Large intestine (tissue), 12 donors: ENCODE measurements at places on chromosomes 5 and 9. TPM values are rescaled to one million over a fixed set of nuclear protein-coding genes. Genes with fewer than 3 reads are reported as not detected.

HRH2 gene
- polyA plus RNA-seq = 2.1 TPM

IFNK gene
- polyA plus RNA-seq = 0.06 TPM

PCDHGC4 gene
- 1.7 TPM for polyA plus RNA-seq

ADRA1B gene
- polyA plus RNA-seq = 0.12 TPM

GABRA1 gene
- 0.61 TPM for polyA plus RNA-seq

PKD2L2 gene
- 0.15 TPM for polyA plus RNA-seq

SOHLH1 gene
- polyA plus RNA-seq = not detected

TERT gene
- polyA plus RNA-seq = 4.0 TPM

TSSK1B gene
- not detected for polyA plus RNA-seq

LCN6 gene
- polyA plus RNA-seq = 2.8 TPM

FAM163B gene
- polyA plus RNA-seq = 0.09 TPM

SPATA31D4 gene
- polyA plus RNA-seq = not detected

NUTM2F gene
- not detected for polyA plus RNA-seq

WNT8A gene
- polyA plus RNA-seq = not detected

AIF1L gene
- polyA plus RNA-seq = 7.5 TPM

BAAT gene
- polyA plus RNA-seq = 0.60 TPM

POC5 gene
- 10.5 TPM for polyA plus RNA-seq

SH2D3C gene
- polyA plus RNA-seq = 7.4 TPM

FOXD1 gene
- polyA plus RNA-seq = 0.04 TPM

GAPT gene
- polyA plus RNA-seq = 0.57 TPM

REEP5 gene
- polyA plus RNA-seq = 73.6 TPM

PDE8B gene
- polyA plus RNA-seq = 4.0 TPM

PCDHB14 gene
- 2.7 TPM for polyA plus RNA-seq

FUT7 gene
- 0.69 TPM for polyA plus RNA-seq

NMUR2 gene
- polyA plus RNA-seq = 0.75 TPM

FAM81B gene
- polyA plus RNA-seq = 0.39 TPM

JAK2 gene
- 12.9 TPM for polyA plus RNA-seq

ARSI gene
- polyA plus RNA-seq = 2.2 TPM

UQCRQ gene
- 258 TPM for polyA plus RNA-seq

SPEF2 gene
- 17.3 TPM for polyA plus RNA-seq

NME5 gene
- polyA plus RNA-seq = 2.8 TPM

SEMA6A gene
- polyA plus RNA-seq = 55.9 TPM

ARSB gene
- polyA plus RNA-seq = 17.9 TPM

CNTLN gene
- polyA plus RNA-seq = 4.5 TPM

ANKRD31 gene
- 0.21 TPM for polyA plus RNA-seq

FAM78A gene
- polyA plus RNA-seq = 2.3 TPM

ERCC6L2 gene
- polyA plus RNA-seq = 29.2 TPM
